NCI-H2227 treated with DMSO at 0.1 percent for 48 hours (cell line): ENCODE measurements at places on chromosomes 5 and 9.

DNA sequence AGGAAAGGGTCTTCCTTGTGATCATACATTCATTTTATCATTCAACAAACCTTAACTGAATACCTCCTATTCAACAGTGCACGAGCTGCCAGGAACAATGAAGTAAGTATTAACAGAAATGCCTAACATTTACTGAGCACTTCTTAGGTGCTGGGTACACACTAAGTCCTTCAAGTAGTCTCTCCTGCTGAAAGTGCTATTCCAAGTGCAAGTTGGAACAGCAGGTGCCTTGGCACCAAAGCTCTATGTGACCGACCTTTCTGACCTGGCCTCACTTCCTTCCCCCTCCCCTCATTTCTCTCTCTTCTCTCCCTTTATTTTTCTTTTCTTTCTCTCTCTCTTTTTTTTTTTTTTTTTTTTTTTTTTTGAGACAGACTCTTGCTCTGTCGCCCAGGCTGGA, 94.5 kb downstream of the GRIA1 start:
- no peak for DNase-seq

DNA sequence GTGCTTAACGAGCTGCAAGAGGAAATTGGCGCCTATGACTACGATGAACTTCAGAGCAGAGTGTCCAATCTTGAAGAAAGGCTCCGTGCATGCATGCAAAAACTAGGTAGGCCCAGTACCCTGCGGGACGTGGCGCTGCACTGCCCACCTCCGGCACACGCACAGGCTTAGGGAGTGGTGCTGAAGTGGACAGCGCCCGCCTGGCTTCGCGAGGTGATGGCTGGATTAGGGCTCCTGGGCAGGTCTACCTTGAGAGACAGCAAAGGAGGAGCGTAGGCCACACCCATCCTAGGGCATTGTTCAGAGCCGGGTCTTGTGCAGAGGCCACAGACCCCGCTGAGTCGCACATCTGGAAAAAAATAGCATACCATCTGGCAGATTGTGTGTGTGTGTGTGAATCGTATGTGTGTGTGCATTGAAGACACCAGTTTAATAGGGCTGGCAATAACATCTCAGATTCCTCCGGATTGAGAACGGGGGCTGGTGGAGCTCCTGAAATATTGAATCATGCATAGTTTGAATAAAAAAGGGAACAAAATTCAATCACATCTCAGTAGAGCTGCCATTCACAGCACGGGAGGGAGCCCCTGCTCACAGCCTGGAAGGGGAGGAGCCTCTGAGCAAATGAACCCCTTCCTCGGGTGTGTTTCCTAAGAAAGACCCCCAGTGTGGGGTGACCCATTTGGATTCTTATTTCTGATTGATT, 11.1 kb downstream of the OLFM1 start:
- peak; percentile 13 for DNase-seq

- DNase-seq, result no peak
Observed at GRCh38 chr9:128689820-128690683, 1.0 kb downstream of the SET start.

GRCh38 chr5:102418531-102418930, 80.3 kb downstream of the SLCO6A1 start:
- no peak for DNase-seq

DNA sequence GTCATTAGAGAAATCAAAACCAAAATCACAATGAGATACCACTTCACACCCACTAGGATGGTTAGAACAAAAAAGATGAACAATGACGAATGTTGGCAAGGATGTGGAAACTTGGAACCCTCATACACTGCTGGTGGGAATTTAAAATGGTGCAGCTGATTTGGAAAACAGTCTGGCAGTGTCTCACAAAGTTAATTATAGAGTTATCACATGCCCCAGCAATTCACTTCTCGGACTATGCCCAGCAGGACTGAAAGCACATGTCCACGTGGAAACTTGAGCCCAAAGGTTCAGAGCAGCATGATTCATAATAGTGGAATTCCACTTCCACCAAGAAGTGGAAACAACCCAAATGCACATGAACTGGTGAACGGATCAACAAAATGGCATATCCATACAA, 85.0 kb upstream of the HRH2 start:
- no peak for DNase-seq

DNA sequence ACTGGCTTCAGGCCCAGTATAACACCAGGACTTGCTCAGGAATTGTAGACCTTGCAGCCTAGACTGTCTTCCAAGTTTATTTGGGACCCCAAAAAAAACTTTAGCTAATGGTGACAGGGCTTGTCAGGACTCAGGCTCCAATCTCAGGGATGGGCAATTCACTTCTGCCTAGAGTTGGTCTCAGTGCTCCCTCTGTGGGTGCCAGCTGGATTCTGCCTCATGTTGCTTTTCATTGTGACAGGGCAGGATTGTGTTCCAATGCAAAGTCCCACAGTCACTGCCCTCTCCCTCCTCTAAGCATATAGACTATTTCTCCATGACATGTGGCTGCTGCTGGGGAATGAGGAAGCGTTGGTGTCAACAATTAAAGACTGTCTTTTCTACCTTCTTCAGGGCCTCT, 174.7 kb downstream of the CYLC2 start:
- no peak for DNase-seq

- peak; percentile 82 for DNase-seq
Observed at GRCh38 chr9:16705111-16705604, 165.3 kb downstream of the BNC2 start.

DNA sequence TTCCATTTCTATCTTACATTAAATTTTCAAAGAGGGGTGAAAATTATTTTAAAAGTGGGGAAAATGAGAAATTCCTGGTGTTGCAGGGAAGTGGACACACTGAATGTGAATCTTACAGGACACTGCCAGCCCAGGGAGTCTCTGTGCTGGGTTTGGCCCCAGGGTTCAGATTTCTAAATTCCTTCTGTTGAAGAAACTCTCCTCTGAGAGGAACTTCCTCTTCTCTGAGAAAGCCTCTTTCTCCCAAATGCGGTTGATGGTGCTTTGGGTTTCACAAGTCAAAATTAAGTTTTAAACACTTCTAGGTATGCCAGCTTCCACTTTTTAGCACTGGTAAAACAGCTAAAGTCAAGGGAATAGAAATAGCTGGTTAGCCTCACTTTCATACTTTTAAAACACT, 317.9 kb upstream of the ITGA1 start:
- DNase-seq, result no peak

GRCh38 chr5:44845777-44846176, 37.0 kb downstream of the MRPS30 start:
- no peak for DNase-seq

GRCh38 chr9:70588381-70588780, 173.9 kb upstream of the KLF9 start:
- DNase-seq, result no peak

- DNase-seq, result no peak
Observed at GRCh38 chr5:62600560-62601252, 22.1 kb downstream of the LRRC70 start.

- DNase-seq, result no peak
Observed at GRCh38 chr5:59923465-59923864, 29.9 kb upstream of the PDE4D start.

DNA sequence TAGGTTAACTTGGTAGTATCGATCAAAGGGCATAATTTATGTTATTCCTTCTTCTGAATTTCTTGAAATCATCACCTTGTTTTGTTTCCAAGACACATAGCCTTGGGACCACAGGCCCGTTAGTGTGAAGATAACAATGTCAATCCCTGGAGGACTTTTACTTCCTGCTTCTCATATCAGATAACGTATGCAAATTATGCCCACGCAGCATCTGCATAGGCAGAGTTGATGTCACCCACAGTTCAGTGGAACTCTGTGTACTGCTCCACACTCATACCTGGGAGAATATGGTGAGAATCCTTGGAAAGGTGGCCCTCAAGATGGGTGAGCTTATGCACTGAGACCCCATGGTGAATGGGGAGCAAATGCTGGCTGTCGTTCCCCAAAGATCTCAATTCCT, 95.0 kb downstream of the CFAP90 start:
- DNase-seq, result no peak

DNA sequence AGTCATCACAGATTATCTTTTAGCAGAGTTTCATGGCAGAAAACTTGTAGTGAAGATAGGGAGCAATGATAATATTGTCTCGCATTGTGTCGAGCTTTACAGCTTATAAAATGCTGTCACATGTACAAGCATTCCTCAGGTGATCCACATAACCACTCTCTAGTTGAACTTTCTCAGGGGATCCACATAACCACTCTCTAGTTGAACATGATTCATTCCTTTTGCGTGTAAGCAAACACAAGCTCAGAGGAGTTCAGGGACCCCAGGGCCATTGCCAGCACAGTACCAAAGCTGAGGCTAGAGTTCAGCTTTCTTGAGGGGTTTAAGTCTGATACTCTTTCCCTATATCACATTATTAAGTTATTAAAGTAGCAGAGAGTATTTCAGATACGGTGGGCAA, 86.7 kb downstream of the CDH6 start:
- DNase-seq, result no peak

GRCh38 chr5:134149571-134150303, 27.0 kb downstream of the SKP1 start:
- no peak for DNase-seq

- DNase-seq, result no peak
Observed at GRCh38 chr5:11452852-11453251, 451.4 kb downstream of the CTNND2 start.

GRCh38 chr5:89270901-89271300, 387.9 kb upstream of the MEF2C start:
- no peak for DNase-seq

DNA sequence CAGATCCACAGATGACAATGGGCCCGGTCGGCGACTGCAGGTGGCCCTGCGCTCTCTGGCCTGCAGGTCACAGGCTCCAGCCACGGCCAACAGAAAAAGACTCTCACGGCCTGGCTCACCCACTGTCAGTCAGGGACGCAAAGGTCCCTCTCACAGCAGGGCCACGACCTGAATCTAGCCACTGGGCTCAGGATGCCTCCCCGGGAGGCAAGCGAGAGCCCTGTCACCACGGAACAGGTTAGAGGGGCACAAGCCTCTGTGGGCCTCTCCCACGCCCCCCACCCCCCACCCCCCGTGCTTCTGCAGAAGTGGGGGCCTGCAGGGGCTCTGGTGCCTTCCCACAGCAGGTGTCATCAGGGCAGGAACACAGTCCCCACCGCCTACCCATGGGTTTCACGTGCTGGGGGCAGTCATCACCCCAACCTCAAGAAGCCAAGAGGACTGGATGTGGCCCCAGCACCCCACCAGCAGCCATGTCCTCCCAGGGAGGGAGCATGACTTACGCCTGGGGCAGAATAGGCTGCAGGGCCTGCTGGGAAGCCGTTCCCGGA, 17.3 kb upstream of the EGFL7 start:
- no peak for DNase-seq

DNA sequence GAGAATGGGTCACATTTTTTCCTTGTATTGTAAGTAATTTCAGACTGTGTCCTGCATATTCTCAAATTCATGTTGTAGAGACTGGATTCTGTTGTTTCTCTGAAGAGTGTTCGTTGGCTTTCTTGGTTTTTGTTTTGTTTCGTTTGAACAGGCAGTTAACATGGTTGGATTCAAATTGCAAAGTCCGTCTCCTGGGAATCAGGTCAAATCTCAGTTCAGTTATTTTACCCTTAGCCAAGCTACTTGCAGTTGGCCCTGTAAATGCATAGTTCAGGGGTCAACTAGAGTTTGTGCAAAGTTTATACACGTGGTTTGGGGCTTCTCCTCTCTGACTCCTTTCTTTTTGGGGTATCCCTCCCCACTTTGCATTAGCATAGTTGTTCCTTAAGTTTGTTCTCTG, 21.7 kb upstream of the FBXW11 start:
- DNase-seq, result no peak

DNA sequence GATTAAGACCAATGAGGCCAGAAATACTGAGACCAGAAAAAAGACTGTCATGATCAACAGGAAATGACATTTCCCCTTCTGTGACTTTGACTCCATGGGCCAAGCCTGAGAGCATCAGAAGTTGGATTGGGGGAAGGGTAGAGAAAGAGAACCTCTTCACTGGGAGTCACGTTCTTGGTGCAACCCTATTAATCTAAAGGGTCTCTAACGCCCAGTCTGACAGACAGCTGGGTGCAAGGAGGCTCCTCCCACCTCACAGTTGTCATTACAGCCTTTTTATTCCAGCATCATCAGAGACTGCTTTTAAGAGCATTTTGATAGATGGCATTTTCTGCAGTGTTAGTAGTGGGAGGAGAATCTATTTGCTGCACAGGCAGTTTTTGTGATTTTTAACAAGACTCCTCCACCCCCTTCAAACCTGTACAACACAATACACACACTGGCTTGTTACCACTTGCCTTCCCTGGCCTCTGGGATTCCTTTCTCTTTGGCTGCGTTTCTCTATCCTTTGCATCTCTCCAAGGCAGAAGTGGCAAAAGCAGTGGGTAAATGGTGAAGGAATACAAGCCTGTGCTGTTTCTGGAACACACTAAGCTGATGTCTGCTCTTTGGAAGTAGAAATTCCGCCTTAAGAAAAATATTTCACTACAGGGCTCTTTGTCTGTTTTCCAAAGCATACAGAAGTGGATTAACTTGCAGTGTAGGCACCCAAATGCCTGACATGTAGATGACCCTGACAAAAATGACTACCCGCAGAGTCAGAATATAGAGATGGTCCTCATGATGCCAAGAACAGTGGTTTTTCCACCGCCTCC, 310.4 kb upstream of the ZNF608 start:
- peak; percentile 58 for DNase-seq

DNA sequence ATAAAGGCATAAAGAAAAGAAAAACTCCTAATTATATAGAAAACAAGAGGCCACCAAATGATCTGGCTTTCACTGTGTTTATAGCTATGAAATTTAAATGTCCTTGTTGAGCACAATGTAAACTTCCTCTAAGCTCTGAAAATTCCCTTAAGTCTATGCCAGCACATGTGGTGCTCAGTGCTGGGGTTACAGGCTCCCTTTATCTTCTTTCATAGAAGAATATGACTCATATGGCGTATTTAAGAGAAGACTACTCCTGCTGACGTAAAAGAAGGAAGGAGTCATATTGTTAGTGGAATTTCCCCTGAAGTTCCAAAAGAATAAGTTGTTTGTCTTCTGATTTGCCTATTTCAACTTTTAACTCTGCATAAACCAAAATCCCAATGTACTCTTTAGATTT, 30.4 kb downstream of the RNF145 start:
- no peak for DNase-seq

GRCh38 chr9:16446636-16447035, 423.8 kb downstream of the BNC2 start:
- no peak for DNase-seq

DNA sequence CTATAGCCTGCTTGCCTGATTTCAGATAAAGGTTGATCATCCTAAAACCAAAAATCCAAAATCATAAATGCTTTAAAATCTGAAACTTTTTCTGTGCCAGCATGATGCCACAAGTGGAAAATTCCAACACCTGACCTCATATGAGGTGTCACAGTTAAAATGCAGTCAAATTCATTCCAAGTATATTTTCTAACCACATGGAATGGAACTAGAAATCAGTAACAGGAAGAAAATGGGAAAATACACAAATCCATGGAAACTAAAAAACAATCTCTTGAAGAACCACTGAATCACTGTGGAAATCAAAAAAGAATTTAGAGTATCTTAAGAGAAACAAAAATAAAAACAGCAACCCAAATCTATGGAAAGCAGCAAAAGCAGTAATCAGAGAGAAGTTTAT, 297.5 kb upstream of the COX7C start:
- DNase-seq, result no peak

GRCh38 chr5:99088309-99088708, 159.5 kb upstream of the CHD1 start:
- no peak for DNase-seq
